ENCODE measurements at places on chromosomes 4 and X.

DNA sequence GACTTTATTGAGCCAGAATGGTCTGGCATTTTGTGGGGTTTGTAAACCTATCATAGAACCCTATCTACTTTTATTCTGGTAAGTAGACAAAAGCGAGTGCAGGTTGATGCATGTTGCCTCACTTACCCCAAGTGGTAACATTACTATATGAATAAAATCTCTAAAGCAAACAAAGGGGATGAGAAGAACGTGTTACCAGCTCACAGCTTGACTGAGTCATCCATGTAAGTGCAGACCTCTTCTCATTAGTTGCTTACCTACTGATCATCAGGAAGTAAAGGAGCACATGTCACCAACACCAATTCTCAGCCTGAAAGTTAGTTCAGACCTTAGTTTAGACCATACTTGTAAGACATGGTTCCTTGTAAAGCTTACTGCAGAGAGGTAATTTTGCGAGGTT lies 1328.3 kb downstream of the C4orf33 start:
- no peak for DNase-seq

- DNase-seq, result no peak
Measured at GRCh38 chr4:16931339-16932305, 33.2 kb upstream of the LDB2 start.

DNA sequence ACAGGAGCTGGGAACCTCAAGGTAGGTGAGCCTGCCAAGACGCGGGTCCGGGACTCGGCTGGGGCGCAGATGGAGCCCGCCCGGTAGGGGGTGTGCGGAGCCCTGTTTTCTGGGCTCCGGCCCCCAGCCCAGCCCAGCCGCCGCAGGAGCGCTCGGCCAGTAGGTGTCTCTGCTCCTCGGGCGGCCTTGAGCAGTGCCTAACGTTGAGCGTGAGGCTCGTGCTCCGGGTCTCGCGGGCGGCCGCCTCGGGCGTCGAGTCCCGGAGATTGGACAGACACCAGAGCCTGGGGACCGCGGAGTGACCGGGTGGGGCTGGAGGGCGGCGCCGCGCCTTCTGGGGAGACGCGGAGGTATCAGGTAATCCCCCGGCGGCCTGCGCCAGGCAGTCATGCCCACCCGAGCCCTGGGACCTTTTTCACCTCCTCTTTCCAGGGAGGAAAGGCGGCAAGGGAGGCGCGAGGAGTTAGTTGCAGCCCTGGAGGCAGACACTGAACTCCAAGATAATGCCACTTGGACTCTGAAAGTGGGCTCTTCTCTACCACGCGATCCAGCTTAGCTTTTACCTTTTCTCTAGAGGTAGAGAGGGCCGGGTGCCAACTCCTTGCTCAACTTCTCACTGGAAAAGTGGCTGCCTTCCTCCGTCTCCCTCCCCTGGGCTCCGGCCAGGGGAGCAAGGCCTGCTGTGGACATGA lies 14.5 kb upstream of the FGG start:
- peak; percentile 37 for DNase-seq

DNA sequence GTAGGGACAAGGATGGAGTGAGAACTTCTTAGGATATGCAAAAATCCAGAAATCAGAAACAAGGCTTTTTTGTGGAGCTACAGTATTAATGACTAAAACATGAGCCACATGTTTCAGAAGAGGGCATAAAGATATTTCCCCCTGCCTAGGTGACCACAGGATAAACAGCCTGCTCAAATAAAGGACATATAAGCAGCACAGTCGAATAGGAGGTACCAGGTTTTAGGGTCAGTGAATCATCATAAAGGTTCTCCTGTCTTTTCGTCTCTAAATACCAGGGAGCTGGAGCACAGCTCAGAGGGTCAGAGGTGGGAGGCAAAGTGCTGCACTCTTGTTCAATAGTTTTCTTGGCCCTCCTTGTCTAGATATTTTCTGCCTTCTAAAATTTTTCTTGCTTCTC lies 211.9 kb upstream of the HS3ST1 start:
- no peak for DNase-seq

GRCh38 chr4:91031761-91032160 lies 904.6 kb downstream of the CCSER1 start:
- no peak for DNase-seq

GRCh38 chr4:156948133-156948532 lies 23.5 kb downstream of the PDGFC start:
- DNase-seq, result no peak

- no peak for DNase-seq
Measured at GRCh38 chr4:38236003-38236402, 275.8 kb downstream of the PTTG2 start.

GRCh38 chrX:76184276-76184675 lies 11.4 kb downstream of the PBDC1 start:
- DNase-seq, result no peak

All from CD4-positive, alpha-beta T cell treated with Interleukin-21 for 1 hour (primary cell).